Upper lobe of right lung (tissue), 1 donor: ENCODE measurements at places on chromosomes 1 and 21. TPM values are rescaled to one million over a fixed set of nuclear protein-coding genes. Genes with fewer than 3 reads are reported as not detected.

- DNase-seq, result no peak
Measured at GRCh38 chr1:30884723-30885122, 23.8 kb downstream of the SDC3 start.

TMEM39B gene
- total RNA-seq, result 18.1 TPM

DNA sequence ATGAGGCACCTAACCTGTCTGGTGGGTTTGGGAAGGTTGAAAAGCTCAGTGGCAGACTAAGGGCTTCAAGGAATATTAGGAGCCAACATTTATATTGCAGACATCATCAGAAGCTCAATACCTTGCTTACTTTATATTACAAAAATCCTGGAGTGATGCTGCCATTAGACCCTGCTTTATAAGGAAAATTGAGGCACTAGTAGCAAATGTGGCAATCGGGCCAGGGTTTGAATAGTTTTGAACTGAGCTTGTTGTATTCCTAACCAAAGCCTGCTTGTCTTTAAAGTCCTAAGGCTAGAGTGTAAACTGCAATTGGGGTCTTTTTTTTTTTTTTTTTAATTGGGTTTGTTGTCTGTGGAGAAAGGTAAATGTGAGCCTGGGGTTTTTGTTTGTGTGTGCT lies 14.3 kb downstream of the L1TD1 start:
- no peak for DNase-seq

GRCh38 chr1:29597861-29598260 lies 361.5 kb downstream of the PTPRU start:
- no peak for DNase-seq

LCE3E gene
- not detected for total RNA-seq

ACTA1 gene
- total RNA-seq, result not detected

- no peak for DNase-seq
Measured at GRCh38 chr1:20698195-20698910, 19.5 kb downstream of the KIF17 start.

DNA sequence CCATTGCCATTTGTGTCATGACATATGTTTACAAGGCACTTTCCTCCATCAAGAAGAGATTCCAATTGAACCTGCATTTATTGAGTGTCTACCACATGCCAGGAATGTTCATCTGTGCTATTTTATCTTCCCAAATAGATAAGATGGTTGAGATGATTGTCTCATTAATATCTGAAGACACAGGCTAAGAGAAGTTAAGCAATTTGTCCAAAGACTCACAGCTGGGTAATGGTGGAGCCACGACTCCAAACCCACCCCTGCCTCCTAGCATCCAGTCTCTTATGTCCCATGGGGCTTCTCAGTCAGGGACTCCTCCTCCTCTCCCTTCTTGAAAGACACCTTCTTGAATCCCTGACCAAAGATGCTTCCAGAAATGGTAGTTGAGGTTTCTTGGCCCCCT lies 68.1 kb downstream of the STUM start:
- no peak for DNase-seq

DNA sequence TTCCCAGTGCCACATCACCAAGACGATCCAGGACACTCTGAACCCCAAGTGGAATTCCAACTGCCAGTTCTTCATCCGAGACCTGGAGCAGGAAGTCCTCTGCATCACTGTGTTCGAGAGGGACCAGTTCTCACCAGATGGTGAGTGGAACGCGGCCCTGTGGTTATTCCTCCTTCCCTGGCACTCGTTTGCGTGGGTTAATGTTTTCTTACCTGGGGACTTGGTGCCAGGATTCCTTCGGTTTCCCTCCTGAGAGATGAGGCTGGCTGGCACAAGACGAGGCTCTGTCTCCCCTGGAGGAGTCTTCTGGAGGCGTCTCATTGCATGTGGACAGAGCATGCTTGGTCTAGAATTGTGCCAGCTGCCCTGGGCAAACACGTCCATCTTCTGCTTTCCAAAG lies 29.3 kb downstream of the ATP5PO start:
- DNase-seq, result no peak

DNA sequence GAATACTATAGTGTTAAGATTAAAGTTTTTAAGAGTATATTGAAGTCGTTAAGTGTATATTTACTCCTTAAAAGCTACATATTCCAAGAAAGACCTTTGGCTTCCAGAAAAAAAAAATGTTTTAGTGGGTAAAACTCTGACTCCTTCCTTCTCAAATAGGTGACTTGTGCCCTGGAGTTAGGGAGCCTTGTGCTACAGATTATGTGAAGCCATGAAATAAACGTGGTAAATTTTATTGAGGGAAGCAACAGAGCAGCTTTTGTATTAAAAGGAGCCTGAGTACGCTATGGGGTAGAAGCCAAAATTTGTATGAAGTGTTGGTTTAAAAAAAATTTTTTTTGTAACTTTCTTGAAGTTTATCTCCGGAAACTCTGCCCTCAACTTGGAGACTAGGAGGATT lies 994 bp downstream of the RO60 start:
- no peak for DNase-seq

- DNase-seq, result no peak
Measured at GRCh38 chr1:208747979-208748378, 503.8 kb upstream of the PLXNA2 start.

IGSF21 gene
- total RNA-seq, result 3.2 TPM

- DNase-seq, result no peak
Measured at GRCh38 chr21:20852866-20853265, 145.3 kb upstream of the NCAM2 start.

DNA sequence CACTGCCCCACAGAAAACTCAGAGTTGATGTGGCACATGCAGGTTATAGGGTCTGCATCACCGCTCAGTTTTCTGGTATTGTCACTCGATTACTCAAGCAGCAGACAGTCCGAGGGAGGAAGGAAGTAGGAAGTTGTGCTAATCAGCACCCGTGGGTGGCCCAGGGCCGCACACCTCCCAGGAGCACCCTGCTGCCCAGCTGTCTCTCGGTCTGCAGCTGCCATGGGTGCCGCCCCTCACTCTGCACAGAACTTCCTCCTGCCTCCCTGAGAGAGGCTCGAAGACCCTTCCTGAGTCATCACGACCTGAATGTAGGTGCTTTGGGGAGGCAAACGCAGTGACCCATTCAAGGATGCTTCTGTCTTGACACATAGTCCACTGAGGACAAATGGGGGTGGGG lies 4.2 kb upstream of the TFF3 start:
- no peak for DNase-seq

- DNase-seq, result no peak
Measured at GRCh38 chr1:173342736-173343135, 134.4 kb upstream of the PRDX6 start.

ZNF496 gene
- 28.0 TPM for total RNA-seq

GRCh38 chr1:183764981-183765380 lies 39.9 kb upstream of the RGL1 start:
- DNase-seq, result no peak
